ENCODE measurements at places on chromosomes 4 and X. TPM values are rescaled to one million over a fixed set of nuclear protein-coding genes. Genes with fewer than 3 reads are reported as not detected.

GRCh38 chrX:31334997-31335396 is 263.2 kb upstream of the FTHL17 start:
- DNase-seq = no peak

GRCh38 chr4:69639542-69639941 is at the start of gene UGT2A2:
TSS of gene UGT2A2 (minus strand) at chr4:69639642. CDS start at chr4:69639640, 2 bp downstream.
- no peak for DNase-seq

DNA sequence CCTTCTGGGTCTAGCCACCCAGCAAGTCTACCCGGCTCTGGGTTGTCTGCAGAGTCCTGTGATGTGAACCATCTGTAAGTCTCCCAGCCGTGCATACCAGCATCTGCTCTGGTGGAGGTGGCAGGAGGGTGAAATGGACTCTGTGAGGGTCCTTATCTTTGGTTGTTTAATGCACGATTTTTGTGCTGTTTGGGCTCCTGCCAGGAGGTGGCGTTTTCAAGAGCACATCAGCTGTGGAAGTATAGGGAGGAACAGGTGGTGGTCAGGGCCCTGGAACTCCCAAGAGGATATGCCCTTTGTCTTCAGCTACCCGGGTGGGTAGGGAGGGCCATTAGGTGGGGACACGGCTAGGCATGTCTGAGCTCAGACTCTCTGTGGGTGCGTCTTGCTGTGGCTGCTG is 66.5 kb upstream of the ZFP42 start:
- no peak for DNase-seq

DNA sequence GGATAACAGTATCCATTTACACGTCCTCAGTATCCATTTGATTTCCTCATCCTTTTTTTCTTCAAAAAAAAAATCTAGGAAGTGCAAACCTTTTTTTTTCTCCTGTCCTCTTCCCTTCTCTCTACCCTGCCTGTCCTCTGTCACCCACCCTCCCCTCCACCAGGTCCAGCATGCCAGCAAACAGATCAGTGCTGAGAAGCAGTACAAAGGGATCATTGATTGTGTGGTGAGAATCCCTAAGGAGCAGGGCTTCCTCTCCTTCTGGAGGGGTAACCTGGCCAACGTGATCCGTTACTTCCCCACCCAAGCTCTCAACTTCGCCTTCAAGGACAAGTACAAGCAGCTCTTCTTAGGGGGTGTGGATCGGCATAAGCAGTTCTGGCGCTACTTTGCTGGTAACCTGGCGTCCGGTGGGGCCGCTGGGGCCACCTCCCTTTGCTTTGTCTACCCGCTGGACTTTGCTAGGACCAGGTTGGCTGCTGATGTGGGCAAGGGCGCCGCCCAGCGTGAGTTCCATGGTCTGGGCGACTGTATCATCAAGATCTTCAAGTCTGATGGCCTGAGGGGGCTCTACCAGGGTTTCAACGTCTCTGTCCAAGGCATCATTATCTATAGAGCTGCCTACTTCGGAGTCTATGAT is 1.7 kb downstream of the SLC25A4 start:
- no peak for DNase-seq

- DNase-seq = no peak
Observed at GRCh38 chrX:42778096-42778495, at the start of gene PPP1R2C. TSS of gene PPP1R2C (minus strand) at chrX:42778163. CDS start at chrX:42778079, 84 bp downstream.

DNA sequence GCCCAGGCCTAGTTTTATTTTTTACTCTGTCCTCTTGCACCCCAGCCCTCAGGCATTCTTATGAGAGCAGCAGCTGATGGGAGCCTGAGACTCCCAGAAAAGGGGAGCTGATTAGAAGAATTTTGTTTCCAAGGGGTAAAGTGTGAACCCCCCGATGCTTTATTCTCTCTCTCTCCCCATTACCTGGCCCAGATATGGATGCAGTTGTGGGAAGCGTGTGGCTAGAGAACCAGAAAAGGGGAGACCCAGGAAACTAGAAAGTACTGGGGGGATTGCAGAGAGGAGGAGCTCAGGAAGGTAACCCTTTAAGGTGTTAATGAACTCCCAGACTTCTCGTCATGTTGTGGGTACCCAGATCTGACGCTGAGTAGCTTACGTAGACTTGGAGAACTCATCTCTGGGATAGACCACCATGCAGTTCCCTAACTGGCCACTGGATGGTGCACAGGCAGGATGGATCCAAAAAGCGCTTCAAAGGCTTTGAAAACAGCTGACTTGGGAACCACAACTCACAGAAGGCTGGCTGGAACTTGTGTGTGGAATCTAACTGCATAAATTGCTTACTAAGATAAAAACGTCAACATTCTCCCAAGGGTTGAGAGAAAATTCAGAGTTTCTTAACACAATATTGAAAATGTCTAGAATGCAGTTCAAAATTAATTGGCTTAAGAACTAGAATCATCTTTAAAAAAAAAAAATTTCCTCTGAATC is 64.7 kb downstream of the TBC1D14 start:
- peak; percentile 92 for DNase-seq

GRCh38 chr4:48450740-48451139 is 32.4 kb upstream of the SLC10A4 start:
- no peak for DNase-seq

DNA sequence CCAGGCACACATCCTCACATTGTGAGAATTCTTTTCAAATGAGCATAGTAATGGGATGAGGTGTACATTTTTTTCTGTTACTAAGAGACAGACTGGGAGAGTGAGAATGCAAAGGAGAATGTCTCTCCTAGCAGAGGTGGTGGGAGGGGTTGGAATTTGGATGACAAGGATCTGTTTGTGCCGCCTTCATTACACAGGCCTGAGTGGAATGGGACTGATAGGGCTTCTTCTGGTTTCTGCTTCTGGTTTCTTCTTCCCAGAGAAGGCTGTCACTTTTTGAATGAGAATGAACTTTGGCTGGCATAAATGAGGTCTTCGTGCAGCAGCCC is 55.4 kb downstream of the C4orf51 start:
- DNase-seq = peak; percentile 95

GRCh38 chrX:100717363-100717762 is 14.6 kb downstream of the SYTL4 start:
- DNase-seq = no peak

GRCh38 chr4:61841714-61842113 is 641.6 kb downstream of the ADGRL3 start:
- no peak for DNase-seq

GRCh38 chr4:109091727-109092409 is 210.6 kb downstream of the COL25A1 start:
- no peak for DNase-seq

DNA sequence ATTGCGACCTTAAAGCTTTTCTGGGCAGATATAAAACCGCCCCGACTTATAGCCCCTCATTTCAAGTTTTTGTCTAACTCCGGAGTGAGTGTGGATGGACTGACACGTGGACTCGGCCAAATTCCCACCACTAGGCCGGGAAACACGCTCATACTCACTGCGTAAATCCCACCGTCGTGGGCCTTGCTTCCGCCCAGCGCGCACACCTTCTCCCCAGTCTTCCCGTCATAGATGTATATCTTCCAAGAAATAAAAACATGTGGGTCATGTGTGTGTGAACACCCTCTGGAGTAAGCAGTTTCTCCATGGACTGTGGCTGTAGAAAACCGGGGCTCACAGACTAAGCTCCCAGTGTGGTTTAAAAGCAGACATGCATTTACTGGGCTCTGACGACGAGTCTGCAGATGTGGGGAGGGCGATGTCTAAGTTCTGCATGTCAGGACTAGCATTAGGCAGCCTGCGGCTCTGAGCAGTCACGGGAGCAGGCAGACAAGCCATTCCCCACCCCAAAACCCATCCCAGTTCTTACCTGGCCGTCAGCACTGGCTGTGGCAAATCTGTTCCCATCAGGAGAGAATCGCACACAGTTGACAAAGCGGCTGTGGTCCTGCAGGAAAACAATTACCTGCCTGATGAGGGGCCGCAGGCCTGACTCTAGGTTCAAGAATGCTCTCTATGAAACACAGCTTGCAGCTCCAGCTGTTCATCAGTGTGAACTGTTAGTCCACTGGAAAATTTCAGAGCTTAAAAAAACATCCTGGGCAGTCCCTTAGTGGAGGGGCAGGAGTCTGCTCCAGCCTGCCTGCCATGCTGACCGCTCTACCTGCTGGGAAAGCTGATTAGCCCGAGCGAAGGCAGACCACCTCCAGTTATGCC is 28.2 kb downstream of the WDR1 start:
- DNase-seq = no peak

DNA sequence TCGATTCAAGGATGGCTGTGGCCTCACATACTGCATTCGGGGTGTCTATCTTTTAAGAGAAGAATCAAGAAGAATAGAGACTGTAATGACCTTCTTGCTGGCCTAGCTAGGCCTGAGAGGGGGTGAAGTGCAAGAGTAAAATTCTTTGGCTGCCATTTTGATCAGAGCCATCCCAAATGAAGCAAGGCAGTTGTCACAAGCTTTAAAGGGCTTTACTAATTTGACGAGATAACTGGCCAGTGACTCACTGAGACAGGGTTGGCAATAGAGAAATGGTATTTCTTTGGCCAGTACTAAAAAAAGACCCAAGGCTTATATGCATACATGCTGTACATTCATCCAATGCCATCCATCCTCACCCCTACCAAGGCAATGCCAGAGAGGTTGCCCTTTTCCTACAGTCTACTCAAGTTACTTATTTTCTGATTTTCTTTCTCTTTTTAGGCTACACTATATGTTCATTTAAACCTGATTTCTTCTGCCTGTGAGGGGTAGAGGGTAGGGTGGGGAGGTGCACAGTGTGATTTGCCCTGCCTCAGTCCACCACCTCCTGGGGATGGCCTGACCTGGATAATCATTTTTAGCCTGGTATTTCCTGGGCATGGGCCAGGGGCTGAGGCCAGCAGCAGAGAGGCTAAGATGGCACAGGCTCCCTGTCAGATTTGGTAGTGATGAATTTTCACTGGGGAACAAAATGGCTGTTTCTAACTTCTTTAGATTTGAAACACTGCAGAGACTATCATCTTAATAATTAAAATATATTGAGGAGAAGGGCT is 32.2 kb downstream of the ATG4A start:
- DNase-seq = no peak

GRCh38 chrX:15505101-15505500 is 4.5 kb downstream of the BMX start:
- no peak for DNase-seq

- no peak for DNase-seq
Observed at GRCh38 chr4:145786261-145786660, 106.3 kb downstream of the C4orf51 start.

- DNase-seq = peak; percentile 34
Observed at GRCh38 chr4:82710197-82710929, 88.2 kb downstream of the SCD5 start.

GRCh38 chr4:98794565-98795205 is 134.2 kb downstream of the EIF4E start:
- DNase-seq = peak; percentile 49

DNA sequence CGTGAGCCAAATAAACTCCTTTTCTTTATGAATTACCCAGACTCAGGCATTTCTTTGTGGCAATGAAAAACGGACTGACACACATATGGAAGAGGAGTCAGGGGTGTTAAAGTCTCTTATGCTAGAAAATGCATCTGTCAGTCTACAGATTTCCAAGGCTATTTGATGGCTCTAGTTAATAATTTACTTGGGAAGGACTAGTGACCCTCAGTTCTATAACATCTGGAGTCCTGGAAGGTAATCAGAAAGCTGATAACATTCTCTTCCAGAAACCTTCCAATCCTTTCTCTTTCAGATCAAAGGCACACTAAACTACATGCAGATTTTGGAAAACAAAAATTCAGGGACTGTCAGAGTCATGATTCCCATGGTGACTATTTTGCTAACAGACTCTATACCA is 142.0 kb upstream of the TEX13D start:
- no peak for DNase-seq

- no peak for DNase-seq
Observed at GRCh38 chr4:182931691-182932345, 14.6 kb upstream of the DCTD start.

- DNase-seq = peak; percentile 99
Observed at GRCh38 chr4:7828011-7828720, 111.5 kb downstream of the AFAP1 start.

DNA sequence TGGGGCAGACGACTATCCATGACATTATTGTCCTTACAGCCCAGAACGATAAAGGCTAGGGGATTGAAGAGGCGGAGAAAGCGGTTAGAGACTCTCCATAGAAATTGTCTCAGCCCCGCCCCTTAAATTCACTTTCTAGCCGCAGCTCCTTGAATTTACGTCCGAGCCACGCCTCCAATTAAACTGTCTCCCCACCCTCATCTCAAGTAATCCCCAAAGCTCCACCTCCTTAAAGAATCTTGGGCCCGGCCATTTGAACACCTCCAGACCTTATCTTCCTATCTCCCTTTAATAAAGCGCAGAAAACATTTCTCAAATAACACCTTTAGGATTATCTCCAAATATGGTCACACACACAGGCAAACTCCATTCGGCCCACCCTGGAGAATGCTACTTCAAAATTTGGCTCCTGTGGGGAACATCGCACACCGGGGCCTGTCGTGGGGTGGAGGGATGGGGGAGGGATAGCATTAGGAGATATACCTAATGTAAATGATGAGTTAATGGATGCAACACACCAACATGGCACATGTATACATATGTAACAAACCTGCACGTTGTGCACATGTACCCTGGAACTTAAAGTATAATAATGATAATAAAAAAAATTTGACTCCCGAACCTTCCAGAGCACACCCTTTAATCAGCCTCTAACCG is 7.2 kb upstream of the MAGIX start:
- DNase-seq = peak; percentile 63

DNA sequence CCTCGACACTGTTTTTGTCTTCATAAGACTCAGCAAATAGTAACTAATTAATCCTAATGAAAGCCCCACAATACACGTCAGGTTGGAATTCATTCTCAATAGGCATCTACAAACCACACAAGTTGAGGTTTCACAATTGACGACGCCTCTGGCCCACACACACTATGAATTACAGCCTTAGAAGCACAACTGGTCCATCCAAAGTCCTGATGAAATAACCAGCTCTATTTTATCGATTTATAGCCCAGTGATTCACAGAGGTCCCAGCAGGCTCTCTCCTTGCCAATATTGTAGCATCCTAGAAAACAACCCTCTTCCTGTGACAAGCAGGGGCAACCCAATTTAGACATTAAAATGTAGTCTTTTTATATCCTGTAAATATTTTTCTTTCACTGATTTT is 112.1 kb downstream of the NR3C2 start:
- DNase-seq = no peak

Gene PABPC5
- total RNA-seq = 1.8 TPM

Gene F9
- total RNA-seq = not detected

Gene PRKG2
- total RNA-seq = 7.9 TPM

Gene ADGRA3
- total RNA-seq = 22.8 TPM

Gene F8A3
- total RNA-seq = 0.72 TPM

Gene SOWAHD
- not detected for total RNA-seq

Gene OPRPN
- total RNA-seq = not detected

Gene SOX3
- not detected for total RNA-seq

Gene ELMOD2
- total RNA-seq = 38.3 TPM

Gene YY2
- 0.16 TPM for total RNA-seq

Gene RGN
- 2.4 TPM for total RNA-seq

Gene CRMP1
- total RNA-seq = not detected

Gene TMEM35A
- 14.4 TPM for total RNA-seq

Gene TIMP1
- 834 TPM for total RNA-seq

Gene MRPL1
- total RNA-seq = 36.7 TPM

Gene CCNA2
- 63.9 TPM for total RNA-seq

Gene CT47A7
- not detected for total RNA-seq
